ENCODE measurements at places on chromosomes 4 and X. TPM values are rescaled to one million over a fixed set of nuclear protein-coding genes. Genes with fewer than 3 reads are reported as not detected.

GRCh38 chr4:93187892-93188291 lies 640.7 kb upstream of the ATOH1 start:
- DNase-seq = no peak

The HPGDS gene
- total RNA-seq = not detected

The PABPC1L2A gene
- total RNA-seq = not detected

The ARHGEF6 gene
- total RNA-seq = 17.4 TPM

- no peak for DNase-seq
Measured at GRCh38 chr4:147590249-147590920, 26.8 kb upstream of the TMEM184C start.

DNA sequence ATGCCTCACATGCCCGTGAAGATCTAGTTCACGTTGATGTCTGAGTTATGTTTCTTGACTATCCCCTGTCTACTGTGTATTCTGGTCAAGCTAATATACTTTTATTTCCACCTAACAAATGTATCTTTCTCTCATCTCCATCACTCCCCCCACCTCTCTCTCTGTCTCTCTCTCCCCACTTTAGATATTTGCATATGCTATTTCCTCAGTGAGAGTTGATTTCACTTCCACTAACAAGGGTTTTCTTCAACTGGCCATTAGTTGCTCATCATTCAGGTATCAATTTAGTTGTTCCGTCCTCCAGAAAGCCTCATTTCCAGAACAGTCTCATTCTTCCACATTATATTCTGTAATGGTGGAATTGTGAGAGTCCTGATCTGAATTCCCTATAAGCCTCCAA lies 1777.8 kb upstream of the TENM3 start:
- no peak for DNase-seq

DNA sequence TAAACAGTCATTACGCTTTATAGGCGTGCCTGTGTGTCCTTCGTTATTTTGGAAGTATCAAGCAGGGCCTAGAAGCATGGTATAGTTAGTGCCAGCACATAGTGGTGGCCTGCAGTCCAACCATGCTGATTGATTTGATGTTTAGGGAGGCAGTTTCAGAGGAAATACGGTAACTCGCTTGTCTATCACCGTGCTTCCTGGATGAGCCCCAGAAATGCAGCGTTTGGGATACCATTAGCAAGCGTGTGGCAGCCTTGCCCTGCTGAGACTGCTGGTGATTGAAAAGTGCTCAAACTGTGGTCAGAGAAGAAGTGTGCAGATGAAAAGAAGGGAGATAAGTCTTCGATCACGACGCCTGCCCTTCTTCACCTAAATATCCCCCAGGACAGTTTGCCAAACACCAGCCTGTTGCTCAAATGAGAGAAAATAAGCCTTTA lies 158.4 kb downstream of the CHIC2 start:
- no peak for DNase-seq

DNA sequence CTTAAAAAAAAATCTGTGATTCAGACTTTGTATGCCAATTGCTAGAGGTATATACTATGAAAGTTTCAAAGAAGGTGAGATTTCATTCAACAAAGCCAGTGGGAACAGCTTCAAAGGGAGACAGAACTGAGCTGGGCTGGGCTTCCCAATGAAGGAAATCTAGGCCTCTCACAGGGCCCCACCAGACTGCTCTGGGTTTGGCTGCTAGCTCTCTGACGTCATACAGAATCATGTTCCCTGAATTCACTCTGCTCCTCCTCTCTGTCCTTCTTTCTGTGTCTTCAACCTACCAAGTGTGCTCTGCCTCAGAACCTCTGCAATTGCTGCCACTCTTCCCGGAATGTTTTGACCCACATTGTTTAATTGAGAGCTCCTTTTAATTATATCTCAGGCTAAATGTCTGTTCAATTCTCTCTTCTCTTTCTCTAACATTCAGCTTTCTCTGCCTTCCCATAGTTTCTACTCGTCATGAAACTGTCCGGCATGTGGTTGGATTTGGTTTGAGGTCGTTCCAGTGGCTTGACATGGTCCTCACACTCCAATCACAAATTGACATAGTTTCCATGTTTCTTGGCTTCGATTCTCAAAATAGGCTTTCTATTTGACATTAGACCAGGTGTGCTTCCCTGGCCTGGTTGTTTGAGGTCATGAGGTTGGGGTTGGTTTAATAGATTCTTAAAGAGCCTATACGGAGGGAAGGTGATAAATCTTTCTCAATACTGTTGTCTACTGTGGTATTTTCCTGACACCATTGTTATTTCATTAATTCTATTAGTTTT lies 282.1 kb upstream of the EMCN start:
- DNase-seq = no peak

GRCh38 chr4:143625632-143626031 lies 74.8 kb downstream of the FREM3 start:
- no peak for DNase-seq

DNA sequence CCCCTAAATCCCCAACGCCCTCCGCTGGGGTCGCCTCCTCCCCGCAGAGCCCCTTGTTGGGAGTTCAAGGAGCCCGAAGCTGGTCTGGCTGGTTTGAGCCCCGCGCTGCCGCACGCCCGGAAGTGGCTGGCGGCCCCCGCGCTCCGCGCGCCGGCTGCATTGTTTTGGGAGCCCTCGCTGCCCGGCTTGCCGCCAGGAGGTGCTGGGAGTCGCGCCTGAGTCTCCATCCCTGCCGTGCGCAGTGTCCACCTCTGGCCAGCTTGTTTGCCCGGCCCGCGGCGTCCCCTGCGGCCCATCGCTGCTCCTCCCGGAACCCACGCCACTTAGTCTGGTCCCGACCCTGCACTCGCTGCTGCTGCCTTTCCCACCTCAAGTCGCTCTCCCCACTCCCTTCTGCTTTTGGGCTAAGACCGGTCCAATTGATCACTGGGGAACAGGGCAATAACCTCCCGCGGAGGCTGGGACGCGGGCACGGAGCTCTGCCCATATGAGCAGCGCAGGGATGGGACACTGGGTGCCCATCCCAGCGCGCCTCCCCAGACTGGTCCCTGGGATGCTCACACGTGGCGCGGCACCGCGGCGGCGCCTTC lies 2.2 kb upstream of the SFRP2 start:
- peak; percentile 77 for DNase-seq

The SERTM2 gene
- under 0.01 TPM for total RNA-seq

DNA sequence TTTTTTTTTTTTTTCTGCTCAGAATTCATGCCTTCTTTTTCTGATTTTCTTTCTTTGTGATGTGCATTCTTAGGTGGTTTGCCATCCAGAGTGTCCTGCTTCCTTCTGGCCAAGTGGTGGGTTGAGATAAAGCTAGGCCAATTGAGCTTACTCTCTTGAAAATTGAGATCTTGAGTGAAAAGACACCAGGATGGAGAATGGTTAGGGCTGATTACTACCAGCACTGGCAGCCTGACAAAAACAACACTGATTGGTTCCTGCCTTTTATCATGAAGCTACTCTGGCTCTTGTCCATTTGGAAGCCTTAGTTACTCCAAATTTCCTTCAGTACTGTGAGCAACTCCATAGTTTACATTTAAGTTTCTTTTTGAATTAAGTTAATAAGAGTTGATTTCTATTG lies 404.0 kb downstream of the PPARGC1A start:
- DNase-seq = no peak

DNA sequence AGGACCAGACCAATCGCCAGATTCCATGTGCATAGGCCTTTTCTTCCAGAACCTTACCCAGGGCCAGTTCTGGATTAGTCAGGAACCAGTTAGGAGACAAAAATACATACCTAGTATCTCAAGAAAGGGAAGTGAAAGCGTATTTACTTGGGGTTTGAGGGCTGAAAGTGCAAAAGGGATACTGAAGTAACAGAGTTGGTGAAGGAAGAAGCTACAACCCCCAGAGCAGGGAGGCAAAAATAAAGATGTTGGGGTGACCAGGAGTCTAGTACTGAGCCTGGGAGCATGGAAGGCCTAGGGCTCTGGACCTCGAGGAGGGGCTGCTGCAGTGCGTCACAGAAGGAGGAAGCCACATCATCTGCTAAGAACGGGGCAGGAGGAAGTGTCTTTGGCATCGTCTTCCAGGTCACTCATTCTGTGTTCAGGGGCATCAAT lies 38.3 kb downstream of the TKTL1 start:
- DNase-seq = peak; percentile 11

- no peak for DNase-seq
Measured at GRCh38 chr4:132227151-132227856, 921.8 kb upstream of the PCDH10 start.

- DNase-seq = no peak
Measured at GRCh38 chrX:47390780-47391179, 20.4 kb downstream of the ZNF157 start.

The ZXDA gene
- total RNA-seq = 6.2 TPM

The PDHA1 gene
- 26.4 TPM for total RNA-seq

The EMCN gene
- not detected for total RNA-seq

DNA sequence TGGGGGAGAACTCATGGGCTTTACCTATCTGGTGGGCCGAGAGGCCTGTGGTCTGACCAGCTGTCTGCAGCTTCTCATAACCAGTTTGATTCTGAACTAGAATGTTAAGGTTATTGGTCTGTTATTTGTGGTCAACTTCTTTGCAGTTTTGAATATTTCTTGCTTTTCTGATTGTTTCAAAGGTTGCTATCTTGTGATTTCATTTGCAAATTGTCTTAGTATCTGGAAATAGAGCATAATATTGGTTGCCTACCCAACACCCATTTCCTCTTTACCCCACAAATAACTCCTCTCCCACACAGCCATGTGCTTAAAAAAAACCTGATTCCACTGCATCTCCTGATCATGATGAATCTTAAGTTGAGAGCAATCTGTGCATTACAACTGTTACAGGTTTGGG lies 39.1 kb upstream of the BMP2K start:
- DNase-seq = no peak

DNA sequence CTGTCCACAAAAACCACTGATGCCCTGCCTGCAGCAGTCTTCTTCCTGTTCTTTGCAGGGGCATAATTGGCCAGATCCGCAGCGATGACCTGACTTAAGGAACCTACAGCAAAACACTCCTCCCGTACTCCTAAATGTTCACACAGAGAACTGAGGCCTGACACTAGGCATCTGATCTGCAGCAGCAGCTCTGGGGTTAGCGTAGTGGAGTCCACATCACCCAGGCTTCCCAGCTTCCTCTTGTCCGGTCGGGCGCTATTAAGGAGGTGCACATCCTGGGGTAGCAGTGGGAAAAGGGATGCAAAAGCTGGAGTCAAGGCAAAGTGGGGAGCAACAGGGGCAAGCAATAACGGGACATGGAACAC lies 758 bp downstream of the SCFD2 start:
- DNase-seq = no peak

- no peak for DNase-seq
Measured at GRCh38 chr4:87489678-87490077, 39.5 kb downstream of the SPARCL1 start.

DNA sequence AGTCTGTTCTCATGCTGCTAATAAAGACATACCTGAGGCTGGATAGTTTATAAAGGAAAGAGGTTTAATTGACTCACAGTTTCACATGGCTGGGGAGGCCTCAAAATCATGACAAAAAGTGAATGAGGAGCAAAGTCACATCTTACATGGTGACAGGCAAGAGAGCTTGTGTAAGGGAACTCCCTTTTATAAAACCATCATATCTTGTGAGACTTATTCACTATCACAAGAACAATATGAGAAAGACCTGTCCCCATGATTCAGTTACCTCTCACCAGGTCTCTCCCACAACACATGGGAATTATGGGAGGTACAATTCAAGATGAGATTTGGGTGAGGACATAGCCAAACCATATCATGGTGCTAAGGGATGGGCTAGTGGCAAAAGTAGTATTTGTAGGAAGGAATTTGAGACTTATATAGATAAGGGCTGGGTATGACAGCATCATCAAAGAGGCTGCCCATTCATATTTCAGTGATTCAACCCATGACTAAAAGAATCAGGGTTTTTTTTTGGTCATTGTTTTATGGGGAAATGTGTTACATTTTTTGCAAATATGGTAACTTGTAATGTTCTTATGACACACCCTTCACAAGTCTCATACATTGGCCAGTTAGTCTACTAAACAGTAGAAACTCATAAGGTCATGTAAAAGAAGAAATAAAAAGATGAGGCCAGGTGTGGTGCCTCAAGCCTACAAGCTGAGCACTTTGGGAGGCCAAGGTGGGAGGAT lies 34.7 kb downstream of the NUP62CL start:
- DNase-seq = no peak

The TLR10 gene
- under 0.01 TPM for total RNA-seq

DNA sequence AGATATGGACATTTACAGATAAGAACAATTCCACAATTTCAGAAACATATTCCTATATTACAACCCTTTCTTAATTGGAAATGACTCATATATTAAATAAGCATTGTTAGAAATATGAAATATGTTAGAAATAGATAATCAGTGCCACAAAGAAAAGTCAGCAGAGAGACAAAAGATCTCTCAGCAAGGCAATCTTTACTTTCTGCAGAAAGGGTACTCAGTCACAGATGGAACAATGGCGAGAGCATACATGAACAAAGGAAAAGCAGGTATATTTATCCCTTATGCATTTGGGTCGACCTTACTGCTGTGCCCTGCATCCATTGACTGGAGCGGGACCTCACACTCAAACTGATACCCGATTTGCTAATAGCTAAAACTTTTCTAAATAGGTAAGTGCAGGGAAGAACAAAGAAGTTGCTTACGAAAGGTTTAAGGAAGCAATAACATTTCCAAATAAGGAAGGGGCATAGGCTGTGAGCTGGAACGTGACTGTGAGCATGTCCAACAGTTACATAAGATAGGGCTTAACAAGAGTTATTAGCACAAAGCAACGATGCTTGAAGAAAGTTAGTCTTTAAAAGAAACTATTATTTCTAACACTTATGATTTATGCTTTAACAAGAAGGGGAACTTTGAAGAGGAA lies 40.8 kb downstream of the MGARP start:
- peak; percentile 23 for DNase-seq

The MAGED2 gene
- 207 TPM for total RNA-seq

The TKTL2 gene
- total RNA-seq = not detected

- no peak for DNase-seq
Measured at GRCh38 chr4:64705989-64706388, 296.7 kb upstream of the TECRL start.

The SLC10A6 gene
- total RNA-seq = not detected

DNA sequence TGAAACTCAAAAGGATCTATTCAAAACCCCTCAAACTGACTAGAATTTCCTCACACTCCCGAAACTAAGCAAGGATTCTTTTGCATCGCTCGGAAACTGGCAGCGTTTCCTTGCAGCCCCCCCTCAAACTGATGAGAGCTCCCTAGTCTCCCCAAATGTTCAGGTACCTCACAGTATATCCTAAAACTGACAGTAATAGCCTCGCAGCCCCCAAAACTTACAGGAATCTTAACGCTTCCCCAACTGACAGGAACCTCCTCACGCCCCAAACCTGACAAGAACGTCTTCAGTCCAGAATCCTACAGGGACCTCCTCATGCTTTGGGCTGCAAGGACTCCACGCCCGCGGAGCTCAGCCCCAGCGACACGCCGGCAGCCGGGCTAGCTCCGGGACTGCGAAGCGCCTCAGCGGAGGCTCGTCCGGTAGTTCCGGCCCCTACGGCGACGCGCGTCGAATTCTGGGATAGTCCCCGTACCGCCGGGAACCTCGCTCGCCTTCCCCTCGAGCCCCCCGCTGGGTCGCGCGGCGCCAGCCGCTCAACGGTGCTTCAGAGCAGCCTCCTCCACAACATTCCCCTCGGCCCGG lies 640 bp downstream of the PHF8 start:
- peak; percentile 63 for DNase-seq
